ENCODE measurements at places on chromosomes 5 and 9. TPM values are rescaled to one million over a fixed set of nuclear protein-coding genes. Genes with fewer than 3 reads are reported as not detected.

SLC36A2 gene
- not detected for total RNA-seq

PCDHGC3 gene
- 25.9 TPM for total RNA-seq

CDX1 gene
- 0.34 TPM for total RNA-seq

RALGPS1 gene
- total RNA-seq, result 8.5 TPM

PCYOX1L gene
- 0.59 TPM for total RNA-seq

BRINP1 gene
- not detected for total RNA-seq

EHMT1 gene
- 74.3 TPM for total RNA-seq

PCDHA12 gene
- total RNA-seq, result 1.7 TPM

LRRC70 gene
- 5.6 TPM for total RNA-seq

ALDH1B1 gene
- total RNA-seq, result 30.9 TPM

PPP3R2 gene
- total RNA-seq, result not detected

CCNJL gene
- under 0.01 TPM for total RNA-seq

SLC6A19 gene
- total RNA-seq, result not detected

All from uterus (tissue), 4 donors.